Activated naive CD4-positive, alpha-beta T cell treated with Interleukin-2 at 50 U/mL for 16 hours (primary cell): ENCODE measurements at places on chromosomes 5 and 9.

GRCh38 chr5:10272053-10272874 lies 22.2 kb downstream of the CCT5 start:
- DNase-seq, result no peak

GRCh38 chr5:111848476-111848875 lies 91.5 kb upstream of the NREP start:
- no peak for DNase-seq

DNA sequence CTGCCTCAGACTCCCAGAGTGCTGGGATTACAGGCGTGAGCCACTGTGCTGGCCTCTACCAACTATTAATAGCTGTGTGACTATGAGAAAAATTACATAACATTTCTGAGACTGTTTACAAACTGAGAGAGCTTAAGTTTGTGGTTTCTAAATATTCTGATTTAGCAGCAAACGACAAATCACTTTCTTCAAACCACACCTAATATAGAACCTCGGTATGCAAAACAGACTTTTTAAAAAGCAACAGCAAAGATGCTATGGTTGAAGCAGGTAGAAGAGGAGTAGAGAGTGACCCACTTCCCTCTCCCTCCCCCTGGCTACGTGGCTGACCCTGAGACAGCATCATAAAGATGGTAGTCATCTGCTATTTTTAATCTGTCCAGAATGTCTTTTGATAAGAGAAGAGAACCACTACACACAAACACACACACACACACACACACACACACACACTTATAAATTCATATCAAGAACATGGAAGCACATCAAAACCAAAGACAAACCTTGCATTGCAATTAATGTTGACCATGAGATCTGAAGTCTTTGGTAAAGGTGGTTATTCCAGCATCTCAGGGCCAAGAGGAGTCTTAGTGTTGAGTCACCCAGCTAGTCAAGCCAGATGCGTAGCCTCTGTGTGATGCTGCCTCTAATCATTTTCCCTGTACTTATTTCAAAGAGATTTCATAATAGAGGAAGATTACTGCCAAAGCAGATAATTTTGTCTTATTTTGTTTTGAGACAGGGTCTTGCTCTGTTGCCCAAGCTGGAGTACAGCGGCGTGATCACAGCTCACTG lies 58.1 kb upstream of the TMEM215 start:
- no peak for DNase-seq

- no peak for DNase-seq
Measured at GRCh38 chr5:150245808-150246207, 43.8 kb downstream of the CAMK2A start.

DNA sequence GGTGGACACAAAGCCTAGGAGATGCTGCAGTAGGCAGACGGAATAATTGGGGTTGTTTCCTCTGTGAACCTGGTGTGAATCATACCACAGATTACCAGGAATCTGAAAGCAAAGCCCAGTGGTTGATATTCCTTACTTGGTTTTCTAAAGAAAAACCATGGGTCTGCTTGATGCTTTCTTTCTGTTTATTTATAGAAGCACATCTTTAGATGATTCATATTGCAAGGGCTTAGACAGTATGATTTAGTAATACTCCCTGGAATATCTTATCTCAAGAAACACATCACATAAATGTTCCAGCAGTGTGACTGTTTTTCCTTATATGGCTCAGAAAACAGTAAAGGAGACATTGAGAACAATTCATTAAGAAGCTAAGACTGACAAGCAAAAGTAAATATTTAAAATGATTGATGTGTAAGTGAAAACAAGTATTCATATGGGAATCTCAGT lies 623.3 kb downstream of the RAB3C start:
- DNase-seq, result no peak

GRCh38 chr9:137441289-137441934 lies at the start of gene ENTPD8:
TSS of gene ENTPD8 (minus strand) at chr9:137441357. CDS start at chr9:137438285, 3,072 bp downstream.
- DNase-seq, result no peak

GRCh38 chr5:142520885-142521284 lies 165.0 kb downstream of the FGF1 start:
- no peak for DNase-seq

DNA sequence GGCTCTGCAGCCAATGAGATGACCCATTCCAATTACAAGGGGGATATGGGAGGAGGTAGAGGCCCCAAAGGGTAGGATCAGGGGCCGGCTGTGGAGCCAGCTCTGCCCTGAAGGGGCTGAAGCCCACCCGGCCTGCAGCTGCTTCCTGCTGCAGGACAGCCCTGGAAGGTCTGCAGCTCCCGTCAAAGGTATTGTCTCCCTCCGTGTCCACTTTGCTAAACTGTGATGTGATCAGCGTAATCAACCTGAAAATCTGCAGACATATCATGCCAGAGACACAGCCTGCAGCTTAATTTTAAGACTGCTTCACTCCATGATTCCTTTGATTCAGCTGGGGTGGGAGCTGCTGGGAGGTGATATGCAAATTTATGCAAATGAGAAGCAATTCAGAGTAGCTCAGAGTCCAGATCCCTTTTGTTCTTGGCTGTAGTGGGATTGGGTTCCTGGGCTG lies 90.7 kb downstream of the GADD45G start:
- no peak for DNase-seq

GRCh38 chr9:36903541-36904435 lies 130.3 kb downstream of the PAX5 start:
- no peak for DNase-seq

DNA sequence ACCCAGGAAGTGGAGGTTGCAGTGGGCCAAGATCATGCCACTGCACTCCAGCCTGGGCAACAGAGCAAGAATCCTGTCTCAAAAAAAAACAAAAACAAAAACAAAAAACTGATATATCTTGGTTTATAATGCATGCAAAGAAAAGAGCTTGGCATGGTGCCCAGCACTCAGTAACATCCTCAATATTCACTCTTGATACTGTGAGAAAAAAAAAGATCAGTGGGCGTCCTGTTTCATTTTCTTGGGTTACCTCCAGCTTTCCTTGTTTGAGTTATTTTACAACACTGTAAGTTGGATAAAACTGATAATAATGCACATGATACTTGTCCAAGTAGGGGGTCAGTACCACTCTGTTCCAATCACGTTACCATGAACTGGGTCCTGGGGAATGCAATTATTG lies 7.8 kb downstream of the PHYHD1 start:
- no peak for DNase-seq

- DNase-seq, result no peak
Measured at GRCh38 chr9:113648048-113648447, 184.5 kb downstream of the RGS3 start.

DNA sequence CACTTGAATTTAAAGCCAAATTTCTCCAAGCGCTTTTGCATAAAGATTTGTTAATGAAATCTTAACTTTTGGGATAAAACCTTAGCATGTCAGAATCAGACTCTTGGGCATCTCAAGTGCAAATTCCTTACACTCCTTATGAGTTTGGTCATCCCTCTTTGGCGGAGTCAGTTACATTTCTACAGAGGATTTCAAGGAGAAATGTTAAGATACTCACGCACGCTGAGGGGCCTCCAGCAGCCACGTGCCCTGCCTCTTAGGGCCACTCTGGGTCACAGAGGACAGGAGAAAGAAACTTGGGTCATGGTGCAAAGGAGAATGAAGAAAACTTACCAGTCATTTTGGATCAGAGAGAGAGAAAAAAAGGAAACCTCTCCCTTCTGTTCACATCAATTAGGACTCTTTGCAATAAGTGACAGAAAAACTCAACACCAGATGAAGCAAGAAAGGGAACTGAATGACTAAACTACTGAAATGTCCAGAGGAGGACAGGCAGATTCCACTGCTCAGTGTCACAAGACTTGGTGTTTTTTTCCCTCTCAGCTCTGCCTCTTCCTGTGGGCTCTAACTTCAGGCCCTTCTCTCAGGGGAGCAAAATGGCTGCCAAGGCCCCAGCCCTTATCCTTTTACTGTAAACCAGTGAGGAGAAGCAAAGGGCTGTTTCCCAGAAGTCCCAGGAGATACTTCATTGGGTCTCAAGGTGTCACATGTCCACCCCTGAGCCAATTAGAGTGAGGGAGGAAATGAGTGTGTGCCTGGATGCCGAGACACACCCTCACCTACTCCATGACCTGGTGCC lies 63.3 kb upstream of the NFIL3 start:
- DNase-seq, result no peak

DNA sequence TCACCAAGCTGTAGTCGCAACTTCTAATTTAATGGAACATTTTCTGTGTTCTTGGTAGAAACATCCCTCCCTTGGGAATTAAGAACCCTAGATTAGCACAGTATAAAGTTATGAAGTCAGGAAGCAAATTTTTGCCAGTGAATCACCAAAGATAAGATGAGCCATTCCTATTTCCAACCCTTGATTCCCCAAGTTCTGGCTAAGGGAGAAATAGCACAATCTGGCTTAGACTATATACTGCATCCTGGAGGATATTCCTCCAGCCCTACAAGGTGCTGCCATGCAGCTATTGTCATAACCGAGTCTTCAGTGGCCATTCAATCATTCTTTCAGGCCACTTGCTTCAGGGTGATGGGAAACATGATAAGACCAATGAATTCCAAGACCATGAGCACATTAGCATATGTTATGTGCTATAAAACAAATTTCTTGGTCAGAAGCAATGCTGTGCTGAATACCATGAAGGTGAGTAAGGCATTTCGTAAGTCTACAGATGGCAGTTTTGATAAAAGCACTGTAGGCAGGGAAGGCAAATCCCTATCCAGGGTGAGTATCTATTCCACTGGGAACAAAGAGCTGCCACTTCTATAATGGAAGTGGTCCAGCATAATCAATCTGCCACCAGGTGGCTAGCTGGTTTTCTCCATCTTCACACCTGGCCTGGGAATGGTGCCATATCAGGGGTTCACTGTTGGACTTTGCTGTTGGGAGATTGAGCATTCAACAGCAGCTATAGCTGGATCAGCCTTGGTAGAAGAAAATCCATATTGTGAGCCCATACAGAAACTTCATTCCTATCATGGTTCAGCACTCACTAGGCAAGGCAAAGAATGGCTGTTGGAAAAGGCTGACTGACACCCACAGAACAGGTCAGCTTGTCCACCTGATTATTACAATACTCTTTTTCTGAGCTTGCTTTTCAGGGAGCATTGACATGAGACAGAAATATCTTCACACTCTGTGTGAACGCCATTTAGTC lies 19.6 kb upstream of the ARL15 start:
- no peak for DNase-seq

GRCh38 chr9:130445268-130445983 lies 665 bp downstream of the ASS1 start:
- DNase-seq, result no peak

- DNase-seq, result no peak
Measured at GRCh38 chr9:27168496-27168895, 59.5 kb downstream of the TEK start.

GRCh38 chr5:127590156-127590722 lies 58.6 kb upstream of the CTXN3 start:
- DNase-seq, result no peak

- DNase-seq, result no peak
Measured at GRCh38 chr5:107501965-107502675, 168.6 kb downstream of the EFNA5 start.

GRCh38 chr5:107216587-107216986 lies 454.1 kb downstream of the EFNA5 start:
- DNase-seq, result no peak

DNA sequence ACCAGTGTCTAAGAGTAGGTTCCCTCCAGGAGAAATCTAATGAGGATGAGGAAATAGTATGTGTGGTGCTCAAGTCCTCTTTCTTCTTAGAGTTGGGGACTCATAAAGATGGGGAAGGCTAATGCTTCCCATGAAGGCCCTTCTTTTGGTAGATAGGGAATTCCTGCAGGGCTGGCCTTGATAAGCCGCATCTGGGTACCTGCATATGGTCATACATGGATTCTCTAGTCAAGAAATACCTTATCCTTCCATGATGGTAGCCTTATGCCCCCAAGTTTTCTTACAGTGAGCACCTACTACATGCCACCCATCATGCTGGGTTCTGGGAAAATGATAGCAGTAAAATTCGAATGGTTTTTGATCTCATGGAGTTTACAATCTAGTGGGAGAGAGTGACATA lies 382.6 kb downstream of the KDM4C start:
- DNase-seq, result no peak

GRCh38 chr9:93603906-93604326 lies 27.5 kb downstream of the PHF2 start:
- no peak for DNase-seq

DNA sequence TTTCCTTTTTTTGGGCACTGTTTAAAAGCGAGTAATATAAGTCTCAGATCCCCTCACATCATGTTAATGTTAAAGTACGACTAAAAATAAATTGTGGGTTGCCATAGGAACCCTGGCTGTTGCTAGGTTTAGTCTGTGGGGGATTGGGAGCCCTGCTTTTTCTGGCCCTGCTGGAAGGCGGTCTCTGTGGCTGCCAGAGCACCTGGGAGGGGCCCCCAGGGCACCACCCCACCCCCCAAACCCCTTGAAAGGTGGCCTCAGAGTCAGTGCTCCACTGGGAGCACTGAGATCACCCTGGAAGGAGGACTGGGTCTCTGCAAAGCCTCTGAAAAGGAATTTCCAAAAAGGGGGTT lies 66.2 kb upstream of the NEURL1B start:
- DNase-seq, result no peak

- no peak for DNase-seq
Measured at GRCh38 chr9:105281926-105282325, 37.5 kb downstream of the SLC44A1 start.

GRCh38 chr5:180860273-180860886 lies 696 bp downstream of the ZFP62 start:
- DNase-seq, result no peak

GRCh38 chr9:98081477-98082219 lies 25.1 kb downstream of the NANS start:
- peak; percentile 41 for DNase-seq

- no peak for DNase-seq
Measured at GRCh38 chr9:27280860-27281259, 16.1 kb downstream of the EQTN start.

GRCh38 chr9:14273696-14274121 lies 40.2 kb downstream of the NFIB start:
- DNase-seq, result no peak

GRCh38 chr9:4859035-4859434 lies 66.3 kb downstream of the RCL1 start:
- DNase-seq, result no peak

DNA sequence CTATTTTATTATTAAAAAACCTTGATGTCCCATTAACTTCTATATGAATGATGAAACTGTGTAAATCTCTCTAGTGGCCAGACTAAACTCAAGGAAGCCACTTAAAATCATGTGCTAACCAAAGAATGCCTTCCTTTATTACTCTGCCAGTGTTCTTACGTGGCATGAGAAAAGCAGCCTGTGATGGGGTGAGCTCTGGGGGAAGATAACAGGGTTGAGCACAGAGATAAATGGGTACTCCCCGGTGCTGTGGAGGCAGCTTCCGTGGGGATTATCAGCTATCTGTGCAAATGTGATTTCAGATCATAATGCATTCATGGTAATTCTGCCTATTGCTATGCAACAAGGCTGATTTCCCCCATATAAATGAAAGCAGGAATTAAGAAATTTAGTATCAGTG lies 181.3 kb downstream of the CAVIN4 start:
- no peak for DNase-seq

DNA sequence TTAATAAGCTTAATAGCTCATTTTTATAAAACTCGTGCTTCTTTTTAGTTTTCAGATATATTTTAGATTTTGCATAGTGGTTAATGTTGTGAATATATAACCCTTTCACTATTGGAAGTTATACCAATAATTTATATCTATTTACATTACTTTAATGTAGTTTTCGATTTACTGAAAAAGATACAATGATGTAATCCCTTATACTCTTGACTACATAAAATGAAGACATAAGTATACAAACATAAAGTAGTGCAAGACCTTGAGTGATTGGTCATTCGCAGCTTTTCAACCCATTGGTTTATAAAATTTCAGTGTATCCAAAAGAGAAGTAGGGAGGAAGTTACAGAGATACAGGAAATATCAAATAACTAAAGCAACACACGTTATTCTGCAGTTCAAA lies 84.3 kb upstream of the GRHPR start:
- DNase-seq, result no peak
